ENCODE measurements at places on chromosomes 5 and 9. TPM values are rescaled to one million over a fixed set of nuclear protein-coding genes. Genes with fewer than 3 reads are reported as not detected.
A peak's percentile ranks its signal among the peaks of the same experiment; 100 is the strongest.

DNA sequence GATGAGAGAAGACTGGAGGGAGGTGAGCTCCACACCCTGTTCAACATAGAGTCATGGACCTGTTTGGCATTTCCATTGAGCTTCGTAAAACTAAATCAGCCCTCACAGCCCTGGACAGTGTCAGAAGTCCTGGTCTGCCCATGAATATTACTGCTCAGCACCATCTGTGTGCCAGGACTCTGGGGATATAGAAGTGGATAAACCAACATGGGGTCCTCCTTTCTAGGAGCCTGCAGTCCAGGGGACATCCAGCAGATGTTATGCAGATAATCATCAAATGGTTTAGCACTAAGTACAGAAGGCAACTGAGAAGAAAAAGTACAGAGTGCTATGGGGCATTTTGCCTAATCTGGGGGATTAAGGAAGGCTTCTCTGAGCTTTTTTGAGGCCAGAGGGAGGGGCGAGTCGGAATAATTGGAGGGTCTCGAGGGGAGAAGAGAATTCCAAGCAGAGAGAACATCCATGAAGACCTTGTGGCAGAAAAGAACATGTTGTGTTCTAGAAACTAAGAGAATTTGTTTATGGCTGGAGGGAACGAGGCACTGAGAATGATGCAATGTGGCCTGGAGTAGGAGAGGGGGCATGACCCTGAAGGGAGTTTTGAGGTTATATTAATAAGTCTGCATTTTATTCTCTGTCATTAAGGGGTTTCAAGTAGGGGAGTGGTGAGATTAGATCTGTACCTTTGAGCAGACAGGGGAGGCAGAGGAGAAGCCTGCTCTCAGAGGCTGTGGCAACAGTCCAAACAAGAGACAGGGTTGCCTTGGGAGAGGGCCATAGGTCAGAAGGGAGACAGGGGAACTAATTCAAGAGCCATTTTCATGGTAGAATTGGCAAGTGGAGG is 63.5 kb upstream of the SLC2A8 start:
- no peak for DNase-seq

- DNase-seq = peak; percentile 62
Measured at GRCh38 chr9:35538361-35539234, 48.7 kb downstream of the RUSC2 start.

DNA sequence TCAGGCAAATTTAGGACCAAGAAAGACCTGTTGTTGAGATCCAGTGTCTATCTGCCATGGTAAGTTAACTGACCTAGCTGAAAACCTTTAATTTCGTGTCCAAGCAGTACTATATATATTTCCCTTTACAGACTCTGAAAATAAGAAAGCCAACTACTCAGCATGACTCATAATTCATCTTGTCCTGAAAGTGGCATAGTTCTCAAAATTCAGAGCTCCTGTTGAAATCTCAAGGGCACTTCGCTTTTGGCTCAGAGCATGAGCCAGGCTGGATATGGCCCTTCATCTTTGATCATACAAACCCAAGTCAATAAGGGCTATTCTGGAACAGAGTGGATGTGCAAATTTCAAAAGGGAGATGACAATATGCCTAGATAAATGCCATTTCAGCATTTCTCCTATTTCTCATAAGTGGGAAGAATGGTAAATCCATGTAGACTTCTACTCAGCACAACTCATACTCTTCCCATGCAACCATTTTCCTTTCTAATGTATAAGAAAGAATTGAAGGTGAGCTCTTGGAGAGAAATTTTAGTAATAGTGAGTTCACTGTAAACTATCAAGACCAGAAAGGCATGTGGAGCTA is 567.9 kb upstream of the DAB2 start:
- DNase-seq = no peak

DNA sequence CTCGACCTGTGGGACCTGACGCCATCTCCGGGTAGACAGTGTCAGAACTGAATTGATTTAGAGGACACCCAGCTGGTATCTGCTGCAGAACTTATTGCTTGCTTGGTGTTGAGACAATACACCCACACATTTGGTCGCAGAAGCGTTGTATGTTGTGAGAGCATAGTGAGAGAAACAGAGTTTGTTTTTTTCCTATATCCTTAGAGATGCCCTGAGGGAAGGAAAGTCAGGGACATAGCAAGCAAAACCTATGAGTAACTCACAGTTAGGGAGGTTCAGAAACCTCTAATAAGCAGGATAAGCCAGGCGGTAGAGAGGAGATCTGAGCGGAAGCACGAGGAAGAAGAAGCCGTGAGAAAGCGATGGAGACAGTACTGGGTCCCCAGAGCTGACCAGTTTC is 59.8 kb downstream of the PTCD2 start:
- no peak for DNase-seq

DNA sequence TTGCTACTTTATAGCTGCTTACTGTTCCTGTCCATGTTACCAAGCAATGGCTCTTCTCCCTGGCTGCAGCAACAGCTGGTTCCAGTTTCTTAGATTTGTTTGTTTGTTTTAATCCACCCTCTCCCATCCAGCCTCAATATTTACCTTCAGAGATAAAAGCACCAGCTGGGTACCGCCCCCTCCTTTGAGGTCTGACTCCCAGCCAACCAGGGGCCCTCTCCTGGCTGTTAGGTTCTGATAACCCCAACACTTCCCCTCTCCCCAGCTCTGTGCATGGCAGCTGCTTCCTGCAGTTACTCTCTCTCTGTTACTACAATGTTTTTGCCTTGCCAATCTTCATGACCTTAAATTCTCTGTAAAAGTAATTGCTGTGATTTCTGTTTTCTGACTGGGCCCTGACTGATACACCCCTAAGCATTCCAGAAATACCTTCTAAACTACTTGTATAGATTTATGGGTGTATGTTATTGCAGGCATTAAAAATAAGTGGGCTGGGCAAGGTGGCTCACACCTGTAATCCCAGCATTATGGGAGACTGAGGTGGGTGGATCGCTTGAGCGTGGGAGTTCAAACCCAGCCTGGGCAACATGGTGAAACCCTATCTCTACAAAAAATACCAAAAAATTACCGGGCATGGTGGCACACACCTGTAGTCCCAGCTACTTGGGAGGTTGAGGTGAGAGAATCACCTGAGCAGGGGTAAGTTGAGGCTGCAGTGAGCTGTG is 2.6 kb upstream of the GCNT1 start:
- no peak for DNase-seq

DNA sequence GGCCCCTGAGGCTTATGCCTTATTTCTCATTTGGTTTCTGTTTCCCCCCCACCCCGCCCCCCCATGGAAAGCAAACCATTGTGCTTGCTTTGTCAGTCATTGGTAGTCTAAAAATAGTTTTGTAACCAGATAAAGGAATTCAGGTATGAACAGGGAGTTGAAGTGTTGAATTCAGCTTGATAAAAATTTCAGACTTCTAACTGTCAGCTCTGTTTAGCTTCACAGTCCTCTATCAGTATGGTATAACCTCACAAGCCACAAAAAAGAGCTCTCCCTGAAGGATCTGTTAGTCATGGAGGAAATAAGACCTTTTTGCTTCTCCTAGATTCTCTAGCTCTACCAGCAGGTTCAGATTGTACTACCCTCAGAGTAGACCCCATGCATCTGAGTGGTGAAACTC is 378.1 kb downstream of the TMEM38B start:
- no peak for DNase-seq

GRCh38 chr9:128162215-128163026 is 2.4 kb downstream of the BBLN start:
- DNase-seq = no peak

DNA sequence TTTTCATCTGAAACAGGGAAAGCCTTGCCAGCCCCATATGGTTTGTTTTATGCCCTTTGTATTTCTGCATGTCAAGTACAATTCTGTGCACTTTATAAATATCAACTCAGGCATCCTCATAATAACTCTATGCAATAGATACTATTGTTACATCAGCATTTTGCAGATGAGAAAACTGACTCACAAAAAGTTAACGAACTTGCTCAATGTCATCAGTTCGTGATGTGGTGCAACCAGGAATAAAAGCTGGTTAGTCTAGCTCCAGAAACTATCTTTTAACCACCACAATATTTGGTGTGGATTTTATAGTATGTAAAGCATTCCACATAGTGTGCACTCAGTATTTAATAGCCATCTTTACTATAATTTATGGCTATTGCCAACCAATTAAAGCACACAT is 134.9 kb downstream of the MRPS30 start:
- DNase-seq = no peak

ZNF608 gene
- 5.1 TPM for polyA plus RNA-seq

UQCRQ gene
- 257 TPM for polyA plus RNA-seq
